ENCODE measurements at places on chromosomes 7 and 10.

DNA sequence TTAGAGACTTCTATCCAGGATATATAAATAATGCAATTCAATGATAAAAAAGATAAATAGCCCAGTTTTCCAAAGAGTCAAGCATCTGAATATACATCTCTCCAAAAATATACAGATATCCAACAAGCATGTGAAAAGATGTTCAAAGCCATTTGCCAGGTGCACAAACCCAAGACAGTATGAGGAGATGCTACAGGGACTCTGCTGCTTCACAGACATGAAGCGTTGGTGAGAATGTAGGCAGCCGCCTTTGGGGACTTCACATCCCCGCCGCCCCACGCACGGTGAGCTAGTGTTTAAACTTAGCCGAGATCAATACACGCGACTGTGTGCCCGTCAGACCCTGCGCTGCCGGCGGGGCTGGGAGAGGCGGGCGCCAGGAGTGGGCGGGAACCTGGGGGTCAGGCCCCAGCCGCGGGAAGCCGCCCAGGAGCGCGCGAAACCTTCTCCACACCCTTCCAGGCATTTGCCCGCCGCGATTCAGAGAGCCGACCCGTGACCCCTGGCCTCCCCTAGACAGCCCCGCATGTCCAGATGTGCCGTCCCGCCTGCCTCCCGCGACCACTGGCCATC is 927 bp upstream of the ALOX5 start:
- peak; percentile 72 for DNase-seq

DNA sequence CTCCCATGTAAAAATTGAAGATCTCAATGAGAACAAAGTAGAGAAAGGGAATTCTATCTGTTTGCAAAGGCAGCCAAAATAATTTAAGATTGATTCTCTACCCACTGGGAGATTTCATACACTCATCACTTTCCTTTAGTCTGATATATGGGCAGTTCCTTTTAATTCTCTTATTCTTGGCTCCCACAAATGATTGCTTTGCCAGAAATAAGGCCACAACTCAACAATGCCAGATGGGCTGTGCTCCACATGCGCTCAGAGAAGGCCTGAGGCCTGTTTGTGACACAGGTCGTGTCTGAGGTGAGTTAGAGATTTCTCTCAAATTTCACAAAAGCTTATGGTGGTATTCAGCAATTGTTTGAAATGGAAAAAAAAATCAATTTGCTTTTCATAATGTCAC is 501.9 kb upstream of the SEMA3D start:
- DNase-seq, result no peak

DNA sequence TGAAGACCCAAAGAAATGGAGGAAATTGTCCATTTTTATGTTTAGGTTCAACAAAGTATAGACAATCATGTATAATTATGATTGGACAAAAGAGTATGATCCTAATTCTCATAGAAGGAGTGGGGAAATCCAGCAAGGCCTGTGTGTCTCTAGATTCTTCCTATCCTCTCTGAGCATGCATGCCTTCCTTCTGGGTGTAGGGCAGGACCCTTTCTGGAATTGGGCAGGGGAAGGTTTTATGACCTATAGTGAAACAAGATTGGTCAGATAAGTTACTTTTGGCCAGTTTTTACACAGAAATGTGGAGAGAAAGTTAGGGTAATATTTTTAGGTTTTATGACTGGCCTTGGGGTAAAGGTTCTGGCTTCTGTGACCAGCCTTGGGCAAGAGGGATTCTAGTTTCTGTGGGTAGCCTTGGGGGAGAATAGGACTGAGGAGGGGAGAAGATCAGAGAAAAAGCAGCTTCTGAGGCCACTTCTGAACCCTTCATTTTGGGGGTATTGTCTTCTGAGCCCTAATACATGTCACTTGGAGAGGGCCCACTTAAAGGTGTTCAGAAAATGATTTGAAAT is 289.4 kb downstream of the EXOC4 start:
- no peak for DNase-seq

DNA sequence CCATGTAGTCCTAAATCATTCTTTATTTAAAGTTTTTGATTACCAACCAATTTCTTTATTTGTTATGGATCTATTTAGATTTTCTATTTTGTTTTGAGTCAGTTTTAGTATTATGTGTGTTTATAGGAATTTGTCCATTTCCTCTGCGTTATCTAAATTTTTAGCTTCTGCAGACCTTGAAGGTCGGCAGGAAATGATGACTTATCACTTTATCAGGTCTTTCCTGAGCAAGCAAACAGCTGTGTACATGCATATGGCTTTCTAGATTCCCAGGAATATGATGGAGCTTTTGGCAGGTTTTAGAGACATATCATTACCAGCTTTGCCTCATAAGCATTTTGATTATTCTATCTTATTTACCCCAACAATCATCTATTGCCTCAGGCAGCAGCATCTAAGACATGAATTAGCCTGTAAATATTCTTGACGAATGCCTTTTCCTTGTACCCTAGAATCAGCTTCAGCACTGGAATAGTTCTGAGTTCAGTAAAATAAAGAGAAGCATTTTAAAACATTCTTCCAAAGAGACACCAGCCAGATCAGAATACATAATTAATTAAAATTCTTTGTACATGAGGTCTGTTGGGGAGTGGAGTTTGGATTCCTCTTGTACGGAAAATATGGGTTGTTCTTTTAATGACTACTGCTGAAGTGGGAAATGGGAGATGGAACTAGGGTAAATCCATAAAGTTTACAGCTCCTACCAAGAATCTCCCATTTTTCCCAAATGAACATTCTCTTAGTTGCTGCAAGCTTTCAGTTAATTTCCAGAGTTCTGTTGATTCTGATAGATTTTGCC is 408.8 kb upstream of the SEMA3C start:
- no peak for DNase-seq

DNA sequence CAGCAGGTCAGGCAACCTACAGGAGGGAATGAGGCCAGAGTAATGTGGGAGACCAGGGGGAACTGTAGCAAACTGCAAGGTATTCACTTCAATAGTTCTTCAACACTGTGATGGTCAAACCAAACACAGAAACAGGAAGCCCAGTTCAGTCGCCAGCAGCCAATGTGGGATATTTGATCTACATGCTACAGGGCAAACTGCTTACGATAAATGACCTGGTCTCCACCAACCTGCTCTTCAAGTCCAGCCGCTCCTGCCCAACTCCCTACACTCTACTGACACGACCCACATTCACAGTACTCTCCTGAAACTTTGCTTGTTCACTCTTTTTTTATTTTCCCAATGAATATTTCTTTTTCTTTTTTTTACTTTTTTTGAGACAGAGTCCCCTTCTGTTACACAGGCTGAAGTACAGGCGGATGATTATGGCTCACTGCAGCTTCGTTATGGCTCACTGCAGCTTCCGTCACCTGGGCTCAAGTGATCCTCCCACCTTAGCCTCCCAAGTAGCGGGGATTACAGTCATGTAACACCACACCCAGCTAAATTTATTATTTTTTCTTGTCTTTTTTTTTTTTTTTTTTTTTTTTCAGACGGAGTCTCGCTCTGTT is 42.1 kb downstream of the MDH2 start:
- DNase-seq, result peak; percentile 29

DNA sequence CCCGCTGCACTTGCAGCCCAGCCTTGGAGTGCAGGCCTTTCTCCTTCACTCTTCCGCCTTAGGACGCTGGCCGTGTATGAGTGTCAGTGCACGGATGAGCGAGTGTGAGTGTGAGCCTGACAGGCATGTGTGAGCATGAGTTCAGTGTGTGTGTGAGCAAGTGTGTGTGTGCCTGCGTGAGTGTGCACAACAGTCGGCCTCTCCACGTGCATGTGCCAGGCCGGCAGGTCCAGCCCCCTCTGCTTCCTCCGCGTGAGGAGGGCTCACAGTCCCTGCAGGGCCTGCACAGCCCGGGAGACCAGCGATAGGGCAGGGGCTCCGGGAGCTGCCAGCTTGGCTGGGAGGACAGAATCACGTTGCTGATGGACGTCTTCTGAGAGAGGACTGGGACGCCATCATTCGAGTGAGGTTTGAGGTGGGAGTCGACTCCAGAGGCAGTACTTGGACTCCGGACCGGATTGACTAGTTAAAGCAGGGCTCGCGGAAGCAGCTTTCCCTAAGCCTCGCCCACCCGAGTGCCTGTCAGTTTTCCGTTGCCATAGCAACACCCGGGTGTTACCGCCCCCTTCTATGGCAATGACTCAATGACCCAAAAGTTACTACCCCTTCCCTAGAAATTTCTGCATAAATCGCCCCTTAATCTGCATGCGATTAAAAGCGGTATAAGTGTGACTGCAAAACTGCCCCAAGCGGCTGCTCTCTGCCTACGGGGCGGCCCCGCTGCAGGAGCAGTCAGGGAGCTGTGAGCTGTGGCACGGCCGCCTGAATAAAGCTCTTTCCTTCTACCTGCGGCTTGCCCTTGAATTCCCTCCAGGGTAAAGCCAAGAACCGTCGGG is 19.6 kb upstream of the CFAP46 start:
- peak; percentile 44 for DNase-seq

- no peak for DNase-seq
These were observed 6.4 kb upstream of the IRF5 start for GRCh38 chr7:128931190-128931798.

DNA sequence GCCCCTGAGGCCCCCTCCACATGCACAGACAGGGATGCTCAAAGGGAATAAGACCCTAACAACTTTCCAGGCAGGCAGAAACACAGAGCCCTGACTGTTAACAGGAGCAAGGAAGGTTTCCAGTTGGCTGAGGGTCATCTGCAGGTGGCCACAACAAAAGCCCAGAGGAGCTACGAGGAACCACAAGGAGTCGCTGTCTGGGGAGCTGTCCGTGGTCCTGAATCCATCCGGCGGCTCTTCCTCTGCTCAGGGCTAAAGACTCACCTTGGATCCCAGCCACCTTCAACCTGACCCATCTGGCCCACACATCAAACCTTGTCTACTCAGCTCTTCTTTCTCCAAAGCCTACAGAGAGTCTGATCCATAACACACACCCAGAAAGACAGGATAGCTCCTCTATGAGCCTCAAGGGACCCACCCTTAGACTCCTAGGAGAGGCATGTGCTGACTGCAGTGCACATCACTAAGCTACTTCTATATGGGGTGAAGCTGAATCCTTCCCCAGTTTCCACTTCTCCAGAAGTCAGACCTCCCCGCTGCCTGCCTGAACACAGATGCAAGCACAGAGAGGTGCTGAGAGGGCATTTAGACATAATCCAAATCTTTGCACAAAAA is 104.0 kb downstream of the SLIT1 start:
- no peak for DNase-seq

DNA sequence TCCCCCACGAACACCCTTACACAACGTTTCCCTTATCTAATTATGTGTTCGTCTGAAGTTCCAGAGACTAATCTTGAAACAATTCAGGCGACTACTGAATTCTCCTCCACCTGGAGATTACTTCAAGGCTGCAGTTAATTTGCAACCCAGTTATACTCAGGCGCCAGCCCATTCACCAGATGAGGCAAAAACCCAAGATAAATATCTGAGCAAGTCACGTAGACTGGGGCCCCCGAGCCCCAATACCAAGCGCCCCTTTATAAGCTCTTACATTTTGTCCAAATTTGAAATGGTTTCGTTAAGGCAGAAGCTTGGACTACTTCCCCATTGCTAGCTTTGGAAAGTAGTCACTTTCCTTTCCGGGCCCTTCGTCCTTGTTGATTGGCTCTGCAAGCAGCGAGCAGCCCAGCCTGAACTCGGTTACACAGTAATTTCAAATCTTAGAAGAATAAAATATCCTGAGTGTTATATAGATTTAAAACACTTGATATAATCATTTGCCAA is 1.2 kb downstream of the TPK1 start:
- DNase-seq, result no peak

DNA sequence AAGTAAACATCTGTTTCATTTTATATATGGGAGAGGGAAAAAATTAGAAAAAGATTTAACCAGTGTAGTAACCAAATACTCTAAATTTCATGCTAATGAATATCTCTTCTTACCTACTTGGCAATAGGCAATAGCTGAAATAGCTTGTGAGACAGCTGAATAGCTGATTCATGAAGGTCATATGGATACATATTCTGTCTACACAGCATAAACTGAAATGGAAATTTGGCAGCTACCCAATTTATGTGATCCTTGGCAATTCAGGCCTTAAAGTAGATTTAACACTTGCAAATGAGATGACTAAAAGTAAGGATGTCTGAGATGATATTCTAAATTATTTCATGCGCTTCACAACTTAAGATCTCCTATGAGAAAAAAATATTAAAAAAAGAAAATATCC is 261.2 kb upstream of the SEMA3A start:
- DNase-seq, result no peak

DNA sequence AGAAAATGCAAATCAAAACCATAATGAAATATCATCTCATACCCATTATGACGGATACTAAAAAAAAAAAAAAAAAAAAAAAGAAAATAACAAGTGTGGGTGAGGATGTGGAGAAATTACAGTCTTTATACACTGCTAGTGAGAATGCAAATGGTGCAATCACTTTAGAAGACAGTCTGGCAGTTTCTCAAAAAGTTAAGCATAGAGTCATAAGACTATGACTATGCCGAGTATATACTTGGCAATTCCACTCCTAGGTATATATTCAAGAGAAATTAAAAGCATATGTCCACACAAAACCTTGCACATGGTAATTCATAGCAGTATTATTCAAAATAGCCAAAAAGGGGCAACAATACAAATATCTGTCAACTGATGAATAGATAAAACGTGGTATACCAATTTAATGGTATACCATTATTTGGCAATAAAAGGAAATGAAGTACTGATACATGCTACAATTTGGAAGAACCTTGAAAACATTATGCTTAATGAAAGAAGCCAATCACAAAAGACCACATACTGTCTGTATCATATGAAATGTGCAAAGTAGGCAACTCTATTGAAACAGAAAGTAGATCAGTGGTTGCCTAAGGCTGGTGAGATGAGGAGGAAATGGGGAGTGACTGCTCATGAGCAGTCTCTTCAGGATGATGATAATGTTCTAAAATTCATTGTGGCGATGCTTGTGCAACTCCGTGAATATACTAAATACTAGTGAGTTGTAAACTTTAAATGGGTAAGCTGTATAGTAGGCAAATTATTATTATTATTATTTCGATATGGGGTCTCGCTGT is 90.1 kb upstream of the NANOS1 start:
- no peak for DNase-seq

DNA sequence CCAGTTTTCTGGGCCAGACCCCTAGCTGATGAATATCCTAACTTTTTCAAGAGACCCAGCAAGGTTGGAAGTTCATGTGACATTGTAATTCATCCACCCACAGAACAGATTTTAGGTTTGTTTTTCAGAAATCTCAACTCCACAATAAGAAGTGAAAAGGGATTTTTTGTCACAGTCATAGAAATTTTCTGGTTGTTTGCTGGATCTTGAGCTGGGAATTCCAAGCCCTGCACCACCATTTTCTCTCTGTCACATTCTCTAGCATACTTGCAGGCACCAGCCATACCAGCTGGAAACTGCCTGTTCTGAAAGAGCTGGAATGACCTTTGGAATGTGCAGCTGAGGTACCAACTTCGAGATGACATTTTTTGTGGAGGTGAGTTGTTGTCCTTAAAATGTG is 8.5 kb downstream of the TAS2R60 start:
- DNase-seq, result no peak

DNA sequence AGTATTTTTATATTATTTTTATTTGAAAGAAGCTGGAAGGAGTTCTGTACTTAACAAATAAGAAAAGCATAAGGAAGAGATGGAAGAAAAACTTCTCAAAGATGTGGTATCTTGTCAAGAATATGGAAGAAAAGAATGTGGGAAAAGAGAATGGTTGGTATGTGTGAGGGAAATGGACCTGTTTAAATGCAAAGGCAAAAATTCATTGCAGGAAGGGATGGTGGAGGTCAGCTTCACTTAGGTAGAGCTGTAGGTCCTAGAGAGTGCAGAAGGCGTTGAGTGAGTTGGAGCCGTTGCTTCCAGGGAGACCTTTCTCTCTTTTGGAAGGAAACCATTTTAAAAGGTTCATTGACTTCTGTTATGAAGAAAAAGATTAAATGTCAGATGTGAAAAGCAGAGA is 107.3 kb downstream of the EXOC4 start:
- DNase-seq, result no peak

GRCh38 chr10:89891006-89891535 is 189.7 kb downstream of the KIF20B start:
- DNase-seq, result no peak

Data from NCI-H526 (cell line).